ENCODE measurements at places on chromosomes 5 and 9. TPM values are rescaled to one million over a fixed set of nuclear protein-coding genes. Genes with fewer than 3 reads are reported as not detected.
A peak's percentile ranks its signal among the peaks of the same experiment; 100 is the strongest.

Gene SCGB3A2
- not detected for total RNA-seq

DNA sequence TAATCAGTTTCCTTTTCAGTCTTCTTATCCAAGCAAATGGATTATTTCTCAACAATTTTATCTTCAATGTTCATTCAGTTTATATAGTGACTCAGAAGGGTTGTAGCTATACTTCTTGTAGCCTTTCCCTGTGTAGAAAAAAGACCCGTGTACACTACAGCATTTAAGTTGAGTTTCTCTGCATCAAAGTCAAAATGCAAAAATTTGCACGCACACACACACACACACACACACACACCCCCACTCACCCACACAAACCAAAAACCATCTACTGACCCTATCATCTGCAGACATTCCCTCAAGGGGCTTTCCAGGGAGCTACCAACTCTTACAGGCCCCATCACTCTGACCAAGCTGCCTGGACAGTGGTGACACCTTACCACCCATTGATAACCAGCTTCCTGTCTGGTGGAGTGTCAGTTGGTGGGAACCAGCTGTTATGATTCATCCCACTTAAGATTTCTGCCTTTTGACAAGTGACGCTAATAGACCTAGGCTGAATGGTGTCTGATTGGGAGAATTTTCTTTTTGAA, 12.2 kb upstream of the ELL2 start:
- DNase-seq: no peak

Gene ANKRD34B
- not detected for total RNA-seq

DNA sequence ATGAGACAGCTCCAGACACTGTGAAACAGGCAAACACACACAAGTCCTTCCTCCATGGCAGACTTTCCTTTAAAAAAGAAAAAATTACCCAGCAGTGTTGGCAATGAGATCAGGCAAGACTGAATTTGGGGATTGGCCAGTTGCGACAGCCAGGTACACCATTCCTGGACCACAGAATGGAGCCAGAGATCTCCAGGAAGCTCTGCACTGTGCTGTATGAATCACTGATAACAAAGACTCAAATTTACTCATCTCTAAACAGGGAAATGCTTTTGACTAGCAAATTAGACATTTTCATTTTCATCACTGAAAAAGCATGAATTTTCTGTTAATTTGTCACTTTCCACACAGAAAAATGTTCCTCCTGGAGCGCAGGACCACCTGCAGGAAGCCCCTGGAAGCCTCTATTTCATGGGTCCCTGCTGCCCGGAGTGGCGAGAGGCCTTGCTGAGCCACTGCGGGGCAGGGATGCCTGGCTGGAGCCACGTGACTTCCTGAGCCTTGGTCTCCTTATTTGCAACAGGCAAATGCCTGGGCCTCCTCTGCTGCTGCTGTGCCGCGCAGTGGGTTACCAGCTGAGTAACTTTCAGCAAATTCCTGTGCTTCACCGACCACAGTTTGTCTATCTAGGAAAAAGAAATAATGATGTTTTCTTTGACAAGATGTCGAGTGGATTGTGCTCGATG, 185.9 kb upstream of the ZNF618 start:
- DNase-seq: no peak

- DNase-seq: peak; percentile 94
Observed at GRCh38 chr5:158313733-158314464, 455.0 kb upstream of the CLINT1 start.

Gene PIP5KL1
- 23.4 TPM for total RNA-seq

- DNase-seq: no peak
Observed at GRCh38 chr9:70533492-70533891, 119.0 kb upstream of the KLF9 start.

- DNase-seq: no peak
Observed at GRCh38 chr9:76198336-76198735, 195.9 kb downstream of the RFK start.

DNA sequence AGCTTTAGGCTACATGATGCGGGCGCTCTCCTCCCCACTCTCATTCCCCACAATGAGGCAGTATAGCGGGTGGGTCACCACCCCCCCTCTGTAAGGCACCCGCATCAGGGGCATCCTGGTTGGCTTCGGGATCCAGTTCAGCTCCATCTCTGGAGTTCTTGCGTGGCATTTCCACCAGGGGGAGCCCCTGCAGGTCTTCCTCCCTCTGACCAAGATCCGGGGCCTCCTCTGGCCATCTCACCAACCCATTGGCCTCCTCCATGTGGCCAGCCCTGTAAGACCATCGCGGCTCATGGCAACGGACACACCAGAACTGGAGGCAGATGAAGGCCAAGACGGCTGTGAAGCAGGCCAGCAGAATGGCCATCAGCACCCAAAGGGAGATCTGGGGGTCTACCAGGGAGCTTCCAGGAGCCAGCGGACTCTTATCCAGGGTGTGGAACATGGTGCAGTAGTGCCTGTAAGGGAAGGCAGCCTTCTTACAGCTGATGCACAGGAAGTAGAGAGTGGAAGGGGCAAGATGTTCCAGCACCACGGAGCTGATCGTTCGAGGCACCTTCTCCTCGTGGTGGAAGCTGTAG, 77.0 kb downstream of the CYFIP2 start:
- no peak for DNase-seq

Gene PROB1
- 0.55 TPM for total RNA-seq

DNA sequence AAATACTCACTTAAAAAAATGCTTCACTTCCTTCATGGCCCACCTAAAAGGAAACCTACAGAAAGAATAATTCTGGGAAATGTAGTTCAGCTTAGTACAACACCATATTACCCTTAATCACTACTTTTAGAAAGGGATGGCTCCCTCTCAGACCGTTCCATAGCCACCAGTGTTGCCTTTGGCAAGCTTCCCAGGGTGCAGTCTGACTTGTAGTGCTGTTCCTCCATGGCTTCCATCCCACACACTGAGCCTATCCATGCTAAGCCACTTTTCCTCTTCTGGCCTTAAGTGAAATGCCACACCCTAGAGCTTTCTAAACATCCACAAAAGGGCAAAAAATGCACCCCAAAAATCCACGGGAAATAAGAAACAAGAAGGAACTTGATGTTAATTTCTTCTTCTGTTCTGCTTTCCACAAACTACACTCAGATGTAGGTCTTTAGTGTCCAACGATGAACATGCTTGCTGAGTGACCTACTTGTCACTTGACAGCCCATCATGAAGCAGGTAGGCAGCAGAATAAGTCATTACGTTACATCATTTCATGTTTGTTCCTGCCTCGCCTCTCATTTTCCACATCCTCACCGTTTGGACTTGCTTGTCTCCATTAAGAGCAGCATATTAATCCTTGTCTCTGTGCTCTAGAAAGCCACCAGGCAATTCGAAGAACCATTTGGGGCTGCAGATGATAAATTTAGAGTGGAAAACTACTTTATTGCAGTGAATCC, 391.1 kb upstream of the GRAMD2B start:
- DNase-seq: peak; percentile 39

GRCh38 chr9:8390571-8390970, 591.0 kb upstream of the DMAC1 start:
- no peak for DNase-seq

Gene INSL4
- total RNA-seq: not detected

Gene CER1
- total RNA-seq: not detected

GRCh38 chr5:150429410-150429873, 16.7 kb upstream of the CD74 start:
- DNase-seq: no peak

Gene KIF4B
- total RNA-seq: 0.06 TPM

Gene GLDC
- total RNA-seq: 26.3 TPM

DNA sequence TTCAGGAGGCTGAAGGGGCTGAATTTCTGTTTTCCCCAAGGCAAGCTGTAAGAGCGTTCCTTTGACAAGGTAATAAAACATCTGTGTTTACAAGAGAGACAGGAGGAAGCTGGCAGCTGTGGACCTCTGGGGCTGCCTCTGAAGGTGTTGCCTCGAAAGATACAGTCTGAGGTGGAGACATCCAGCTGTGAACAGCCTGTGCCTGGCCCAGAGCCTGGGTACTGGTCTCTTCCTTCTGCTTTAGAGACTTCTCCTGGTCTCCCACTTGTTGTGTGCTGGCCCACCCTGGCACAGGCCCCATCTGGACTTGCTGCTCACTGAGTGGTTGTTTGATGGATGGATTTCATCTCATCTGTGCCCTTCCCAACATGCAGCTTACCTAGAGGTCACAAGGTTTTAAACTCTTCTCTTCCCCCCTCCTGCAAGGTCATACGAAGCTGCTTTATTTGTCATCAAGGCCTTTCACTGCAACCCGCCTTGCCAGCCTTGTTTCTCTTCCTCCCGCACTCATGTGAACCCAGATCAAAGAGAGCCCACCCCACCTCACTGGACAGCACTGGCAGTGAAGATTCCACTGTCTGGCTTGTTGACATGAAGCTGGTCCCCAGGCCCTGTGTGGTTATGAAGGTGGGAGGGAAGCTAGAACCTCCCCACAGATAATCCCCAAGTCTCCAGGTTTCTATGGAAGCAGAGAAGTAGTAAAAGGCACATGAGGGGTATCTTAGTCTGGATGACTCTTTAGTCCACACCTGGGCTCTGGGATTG, 35.0 kb upstream of the ALDH1B1 start:
- no peak for DNase-seq

DNA sequence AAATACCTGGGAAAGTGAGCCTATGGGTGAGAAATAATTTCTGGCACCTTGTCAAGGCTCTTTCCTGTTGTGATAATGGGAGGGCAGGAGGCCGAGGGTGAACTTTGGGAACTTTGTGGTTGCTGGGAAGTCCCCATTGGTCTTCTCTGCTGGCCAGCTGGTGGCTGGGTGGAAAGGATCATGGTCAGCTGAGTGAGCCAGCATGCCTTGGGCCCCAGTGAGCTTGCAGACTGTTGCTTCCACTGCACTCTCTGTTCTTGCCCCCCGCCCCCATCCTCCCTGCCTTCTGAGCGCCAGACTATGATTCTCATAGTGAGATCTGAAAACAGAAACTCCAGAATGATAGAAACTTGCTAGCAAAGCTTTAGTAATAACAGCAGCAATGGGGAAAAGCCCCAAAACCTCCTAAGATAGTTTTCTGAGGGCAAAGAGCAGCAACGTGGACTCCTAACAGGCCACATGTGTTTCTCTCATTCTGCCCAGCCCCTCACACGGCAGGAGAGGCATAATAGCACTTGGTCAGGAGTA, 139.2 kb upstream of the SMARCA2 start:
- DNase-seq: no peak

DNA sequence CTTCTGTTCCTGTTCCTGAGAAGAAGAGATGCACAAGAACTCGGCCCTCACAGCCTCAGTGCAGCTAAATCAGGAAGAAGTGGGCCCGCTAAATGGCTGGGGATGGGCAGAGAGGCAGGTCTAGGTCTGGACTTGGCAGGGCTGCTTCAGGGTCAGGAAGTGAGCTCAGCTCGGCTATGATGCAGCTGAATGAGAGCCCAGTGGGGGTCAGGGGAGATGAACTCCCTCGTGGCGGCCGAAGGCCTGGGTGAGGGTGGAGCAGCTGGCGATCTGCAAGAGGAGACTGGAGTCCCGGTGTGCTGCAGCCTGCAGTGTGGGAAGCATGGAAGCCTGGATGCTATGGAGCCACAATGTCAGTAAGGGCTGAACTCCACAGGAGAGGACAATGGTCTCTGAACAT, 466.2 kb downstream of the SPOCK1 start:
- no peak for DNase-seq

GRCh38 chr5:135985951-135986350, 31.2 kb upstream of the LECT2 start:
- DNase-seq: no peak

DNA sequence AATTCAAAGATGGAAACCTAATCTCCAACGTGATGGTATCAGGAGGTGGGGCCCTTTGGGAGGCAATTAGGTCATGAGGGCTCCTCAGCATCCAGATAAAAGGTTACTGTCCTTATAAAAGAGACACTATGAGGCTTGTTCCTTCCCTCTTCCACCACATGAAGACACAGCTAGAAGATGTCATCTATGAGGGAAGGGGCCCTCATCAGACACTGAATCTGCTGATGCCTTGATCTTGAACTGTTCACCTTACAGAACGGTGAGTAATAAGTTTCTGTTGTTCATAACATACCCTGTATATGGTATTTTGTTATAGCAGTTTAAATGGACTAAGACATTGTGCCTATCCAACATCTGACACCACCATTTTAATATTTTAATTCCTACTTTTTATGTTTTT, 19.7 kb upstream of the CCNH start:
- no peak for DNase-seq

GRCh38 chr5:66151030-66151429, 6.9 kb downstream of the SREK1 start:
- no peak for DNase-seq

Gene LCN1
- not detected for total RNA-seq

DNA sequence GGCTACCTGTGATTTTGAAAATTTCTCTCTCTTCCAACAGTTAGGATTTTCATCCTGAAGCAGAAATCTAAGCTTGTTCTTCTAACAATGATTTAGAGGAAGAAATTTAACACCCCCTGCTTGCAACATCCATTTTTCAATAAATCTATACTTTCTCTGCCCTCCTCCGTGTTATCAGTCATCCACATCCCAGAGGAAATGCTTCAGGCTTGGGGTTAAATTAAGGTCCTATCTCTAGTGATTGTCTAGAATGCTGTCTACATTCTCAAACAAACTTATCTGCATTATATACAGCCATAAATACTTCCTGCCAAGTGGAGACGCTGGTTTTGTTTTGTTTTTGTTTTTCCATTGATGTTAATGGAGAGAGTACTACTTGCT, 371.0 kb downstream of the CSNK1G3 start:
- DNase-seq: peak; percentile 8

- no peak for DNase-seq
Observed at GRCh38 chr5:8864053-8864452, 681.8 kb downstream of the SEMA5A start.

Gene SLC2A6
- total RNA-seq: 5.5 TPM

Measured in G401 (cell line).